ENCODE measurements at places on chromosomes 13 and 19.

- DNase-seq = no peak
Measured at GRCh38 chr13:76619631-76620030, 266.6 kb downstream of the KCTD12 start.

DNA sequence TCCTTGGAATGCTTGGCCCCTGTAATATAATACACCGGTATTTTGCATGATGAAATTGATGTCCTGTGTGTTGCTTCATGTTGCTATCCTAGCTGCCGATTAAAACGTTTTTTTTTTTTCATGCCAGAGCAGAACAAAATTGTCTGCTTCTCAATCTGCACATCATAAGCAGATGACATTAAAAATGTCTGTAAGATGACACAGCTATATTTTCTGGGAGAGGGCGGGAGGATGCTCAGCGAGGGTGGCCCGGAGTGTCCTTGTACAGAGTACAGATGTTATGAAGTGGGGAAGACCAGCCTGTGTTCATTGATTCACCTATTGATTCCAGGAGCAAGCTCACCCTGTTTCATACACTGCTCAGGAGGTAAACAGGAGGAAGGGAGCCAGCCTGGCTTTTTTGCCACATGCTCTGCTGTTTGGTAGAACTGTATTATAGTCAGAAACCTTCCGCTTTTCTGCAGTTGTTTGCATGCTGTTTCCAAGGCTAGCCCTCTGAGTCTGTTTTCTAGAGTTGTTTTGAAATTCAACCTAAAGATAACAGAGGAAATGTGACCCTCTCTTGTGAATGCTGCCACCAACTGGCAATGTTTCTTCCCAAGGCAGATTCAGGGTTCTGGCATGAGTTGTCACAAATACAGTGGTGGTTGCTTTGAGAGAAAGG, 4.7 kb upstream of the IRS2 start:
- DNase-seq = no peak

DNA sequence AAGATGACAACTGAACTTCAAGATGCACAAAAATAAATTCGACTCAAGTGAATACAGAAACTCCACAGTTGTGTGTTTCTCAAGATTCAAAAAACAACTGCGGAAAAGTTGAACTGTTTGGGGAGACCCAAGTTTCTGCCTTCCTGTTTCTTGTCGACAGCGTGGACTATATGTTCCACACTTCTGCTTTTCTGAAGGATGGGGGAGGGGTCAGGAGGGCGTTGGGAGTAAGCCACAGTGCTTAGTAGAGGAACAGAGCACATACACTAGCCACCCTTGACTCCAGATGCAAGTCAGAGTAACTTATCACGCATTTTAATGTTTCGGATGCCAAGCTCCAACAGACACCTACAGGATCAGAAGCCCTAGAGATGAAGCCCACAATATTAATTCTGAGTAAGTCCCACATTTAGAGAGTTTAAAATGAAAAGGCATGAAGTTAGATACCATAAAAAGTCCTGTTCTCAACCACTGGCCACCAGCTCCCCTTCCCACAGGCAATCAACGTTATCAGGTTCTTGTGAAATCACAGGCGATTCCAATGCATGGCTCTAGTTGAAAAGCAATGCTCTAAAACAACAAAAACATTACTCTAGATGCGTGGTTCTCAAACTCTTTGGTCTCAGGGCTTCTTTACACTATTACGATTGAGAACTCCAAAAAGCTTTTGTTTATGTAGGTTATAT, 4.2 kb downstream of the TUBGCP3 start:
- DNase-seq = no peak

GRCh38 chr19:11451871-11452619, 16.6 kb downstream of the PRKCSH start:
- DNase-seq = no peak

DNA sequence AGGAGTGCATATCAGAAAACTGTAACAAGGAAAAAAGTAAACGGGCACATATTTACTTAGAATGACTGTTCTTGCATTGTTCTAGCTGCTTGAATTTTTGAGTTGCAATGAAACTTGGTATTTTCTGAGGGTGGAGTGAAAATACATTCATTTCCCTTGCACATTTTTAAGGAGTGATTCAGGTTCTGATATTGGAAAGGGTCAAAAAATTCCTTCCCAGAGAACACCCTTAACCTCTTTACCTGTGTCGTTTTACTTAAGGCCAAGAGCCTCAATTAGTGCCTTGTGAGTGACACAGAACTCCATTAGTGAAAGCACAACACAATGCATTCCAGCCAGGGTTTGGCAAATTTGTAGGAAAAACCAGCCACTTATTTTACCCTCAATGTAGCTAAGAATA, 2.3 kb downstream of the ITGBL1 start:
- no peak for DNase-seq

DNA sequence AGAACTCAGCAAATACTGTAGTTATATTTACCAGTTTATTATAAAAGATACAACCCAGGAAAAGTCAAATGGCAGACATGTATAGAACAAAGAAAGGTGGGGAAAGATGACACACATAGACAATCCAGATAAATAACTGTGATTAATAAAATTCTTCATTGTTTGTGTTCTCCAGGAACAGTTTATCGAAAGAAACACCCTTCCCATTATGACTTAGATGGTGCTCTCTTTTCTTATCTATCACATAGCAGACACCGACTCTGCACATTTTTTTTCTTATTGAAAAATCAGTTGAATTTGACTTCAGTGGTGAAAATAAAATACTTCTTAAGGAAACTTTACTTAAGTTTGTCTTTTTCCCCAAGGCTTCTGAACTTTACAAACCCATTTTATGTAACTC, 6.2 kb downstream of the ZNF708 start:
- DNase-seq = no peak

GRCh38 chr13:34352958-34353357, 535.0 kb downstream of the RFC3 start:
- no peak for DNase-seq

GRCh38 chr13:23871616-23872220, 17.5 kb downstream of the MIPEP start:
- DNase-seq = no peak

- no peak for DNase-seq
Measured at GRCh38 chr13:97911311-97912138, 42.0 kb upstream of the IPO5 start.

GRCh38 chr13:71714802-71715375, 152.1 kb downstream of the DACH1 start:
- DNase-seq = no peak

- DNase-seq = no peak
Measured at GRCh38 chr13:21006141-21007005, 55.0 kb downstream of the LATS2 start.
